ENCODE measurements at places on chromosomes 6 and 20.

DNA sequence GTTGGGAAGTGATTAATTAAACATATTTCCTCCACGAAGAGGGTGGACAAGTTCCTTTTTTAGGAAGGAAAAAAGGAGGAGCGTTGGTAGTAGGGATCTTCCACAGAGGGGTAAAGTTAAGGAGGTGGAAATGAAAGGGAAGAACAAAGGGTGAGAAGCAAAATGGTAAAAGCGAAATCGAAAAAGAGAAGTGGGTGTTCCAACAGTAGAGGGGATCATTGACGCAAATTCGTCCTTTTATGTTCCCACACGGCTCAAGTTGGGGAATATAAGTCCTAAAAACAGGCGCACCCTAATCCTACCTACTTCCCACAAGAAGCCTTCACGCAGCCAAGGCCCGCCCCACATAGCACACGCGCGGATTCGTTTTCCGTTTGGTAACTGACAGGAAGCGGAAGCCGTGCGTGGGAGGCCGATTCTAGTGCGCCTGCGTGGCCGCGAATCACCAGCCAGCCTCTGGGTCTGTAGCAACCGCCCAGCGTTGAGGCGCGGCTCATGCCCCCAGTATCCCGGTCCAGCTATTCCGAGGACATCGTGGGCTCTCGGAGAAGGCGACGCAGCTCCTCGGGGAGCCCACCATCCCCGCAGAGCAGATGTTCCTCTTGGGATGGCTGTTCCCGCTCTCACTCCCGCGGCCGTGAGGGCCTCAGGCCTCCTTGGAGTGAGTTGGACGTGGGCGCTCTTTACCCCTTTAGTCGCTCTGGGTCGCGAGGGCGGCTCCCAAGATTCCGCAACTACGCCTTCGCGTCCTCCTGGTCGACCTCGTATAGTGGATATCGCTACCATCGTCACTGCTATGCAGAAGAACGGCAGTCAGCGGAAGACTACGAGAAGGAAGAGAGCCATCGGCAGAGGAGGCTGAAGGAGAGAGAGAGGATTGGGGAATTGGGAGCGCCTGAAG is at the start of gene NKAPL:
NKAPL (plus strand) TSS at position 421 of the 901 bp plus-strand sequence; CDS start at position 496, 75 bp downstream.
- peak; percentile 86 for DNase-seq

DNA sequence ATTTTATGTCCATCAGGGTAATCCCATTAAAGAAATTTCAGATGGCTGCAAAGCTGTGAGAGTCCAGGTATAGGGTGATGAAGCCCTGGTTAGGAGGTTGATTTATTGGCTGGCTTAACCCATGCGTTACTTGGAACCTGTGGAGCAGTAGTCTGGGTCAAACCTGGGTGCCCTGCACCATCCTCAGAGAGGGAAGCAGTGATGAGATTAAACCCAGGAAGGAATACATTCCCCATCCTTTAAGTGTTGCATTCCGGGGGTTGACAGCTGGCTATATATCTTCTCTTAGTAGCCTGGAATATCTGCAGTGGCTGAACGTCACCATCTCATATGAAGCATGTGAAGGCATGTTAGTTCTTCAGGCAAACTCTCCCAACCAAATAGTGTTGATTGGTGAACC is 44.9 kb upstream of the JAG1 start:
- DNase-seq: no peak

DNA sequence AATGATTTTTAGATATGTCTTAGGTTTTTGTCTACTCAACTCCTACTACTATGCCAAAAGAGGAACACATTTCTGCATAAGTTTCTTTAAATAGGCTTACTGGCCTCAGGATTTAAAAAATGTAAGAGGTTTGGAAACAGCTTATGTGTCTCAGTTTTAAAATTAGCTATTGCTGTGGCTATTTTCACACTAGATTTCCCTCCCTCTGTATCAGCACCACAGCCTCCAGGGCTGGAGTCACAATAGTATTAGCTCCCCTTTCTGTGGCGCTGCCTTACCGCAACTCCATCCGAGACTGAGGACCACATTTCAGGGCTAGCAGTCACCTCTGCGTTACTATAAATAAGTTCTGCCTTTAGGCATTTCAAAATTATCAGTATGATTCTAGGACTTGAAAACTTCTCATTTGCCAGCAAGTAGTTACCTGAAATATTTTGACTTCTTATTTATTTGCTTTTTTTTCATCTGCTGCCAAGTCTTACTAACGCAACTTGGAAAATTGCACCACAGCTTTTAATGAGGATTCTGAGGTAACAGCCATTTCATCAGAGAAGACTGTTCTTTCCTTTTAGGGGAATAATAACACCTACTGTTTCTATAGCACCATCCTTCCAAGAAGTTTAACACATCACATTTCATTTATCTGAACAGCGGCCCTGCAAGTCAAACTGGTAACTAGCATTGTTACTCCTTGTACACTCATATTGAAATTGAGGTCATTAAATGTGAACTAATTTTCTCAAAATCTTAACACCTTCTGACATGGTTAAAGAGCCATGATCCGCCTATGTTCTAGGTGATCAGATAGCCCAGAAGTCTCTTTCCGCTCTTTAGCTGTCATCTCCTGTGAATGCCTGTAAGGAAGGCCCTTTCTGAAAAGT is 105.9 kb downstream of the GJA10 start:
- no peak for DNase-seq

DNA sequence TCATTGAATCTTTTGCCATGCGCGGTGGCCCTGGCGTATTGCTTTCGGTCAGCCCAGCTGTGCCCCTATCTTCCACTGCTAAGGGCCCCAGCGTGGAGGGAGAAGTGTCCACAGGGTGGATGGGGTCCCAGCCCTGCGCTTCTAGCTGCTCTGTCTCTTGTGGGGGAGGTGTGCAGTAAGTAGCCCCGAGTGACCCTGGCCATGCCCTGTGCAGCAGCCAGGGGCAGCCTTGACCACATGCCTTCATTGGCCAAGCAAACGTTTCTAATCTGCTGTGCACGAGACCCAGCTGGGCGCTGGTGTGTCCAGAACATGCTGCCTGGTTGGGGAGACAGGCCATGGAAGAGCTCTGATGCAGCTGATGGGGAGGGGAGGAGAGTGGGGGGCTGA is 13.6 kb downstream of the TMEM181 start:
- DNase-seq: no peak

- no peak for DNase-seq
Measured at GRCh38 chr6:4009486-4009885, 69.5 kb downstream of the FAM217A start.

GRCh38 chr20:32832664-32833063 is 12.9 kb downstream of the MAPRE1 start:
- no peak for DNase-seq

- DNase-seq: no peak
Measured at GRCh38 chr6:41781366-41781730, 766 bp downstream of the PRICKLE4 start.

DNA sequence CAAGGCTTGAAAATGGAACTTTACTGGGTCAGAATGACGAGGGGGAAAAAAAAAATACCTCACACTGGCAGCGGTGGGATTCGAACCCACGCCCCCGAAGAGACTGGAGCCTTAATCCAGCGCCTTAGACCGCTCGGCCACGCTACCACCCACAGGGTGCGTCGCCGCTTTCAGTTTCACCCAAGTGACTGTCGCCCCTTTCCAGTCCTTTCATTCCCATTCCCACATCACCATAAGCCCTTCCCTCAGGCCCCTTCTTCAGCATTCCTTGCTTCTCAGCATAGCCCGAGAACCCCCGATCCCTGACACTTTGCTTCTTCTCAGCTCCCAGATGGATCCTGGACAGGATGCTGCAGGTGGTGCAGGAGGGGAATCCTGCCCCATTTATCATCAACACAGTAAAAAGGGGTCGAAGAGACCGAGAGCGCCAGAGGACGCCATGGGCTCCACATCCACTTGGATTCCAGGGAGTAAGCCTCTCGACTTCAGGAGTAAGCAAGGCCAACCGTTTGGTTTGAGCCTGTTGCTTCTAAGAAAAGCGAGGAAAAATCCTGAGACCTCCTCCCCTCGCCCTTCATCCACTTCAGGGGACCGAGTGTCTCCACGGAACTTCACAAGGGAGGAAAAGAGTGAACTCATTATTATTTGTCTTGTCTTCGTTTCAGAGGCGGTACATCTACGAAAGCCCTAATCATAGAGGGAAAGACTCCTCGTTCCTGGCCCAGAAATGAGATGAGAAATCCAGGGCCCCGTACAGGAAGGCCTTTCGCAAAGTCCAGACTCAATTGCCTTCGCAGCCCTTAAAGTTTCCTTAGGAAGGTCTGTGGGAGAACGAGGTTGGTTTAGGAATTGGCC is 20.0 kb upstream of the TRIM27 start:
- DNase-seq: peak; percentile 87

DNA sequence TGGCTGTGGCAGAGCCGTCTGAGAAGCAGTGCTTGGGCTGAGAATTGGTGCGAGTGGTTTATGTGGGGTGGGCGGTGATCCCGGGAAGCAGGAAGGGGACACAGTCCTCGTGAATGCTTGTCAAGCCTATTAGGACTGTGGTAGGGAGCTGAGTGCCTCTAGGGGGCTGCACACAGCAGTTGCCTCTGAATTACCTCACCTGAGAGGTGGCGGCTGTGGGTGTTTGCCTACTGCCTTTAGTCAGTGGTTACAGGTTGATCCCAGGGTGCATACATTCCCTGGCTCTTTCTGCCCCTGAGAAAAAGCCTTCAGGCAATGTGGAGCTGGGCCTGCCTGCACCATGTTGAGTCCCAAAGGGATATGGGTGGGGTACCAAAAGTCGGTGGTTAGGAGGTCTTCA is 5.2 kb downstream of the AP5S1 start:
- DNase-seq: no peak
